Gastroesophageal sphincter (tissue), 4 donors: ENCODE measurements at places on chromosomes 5 and 9. TPM values are rescaled to one million over a fixed set of nuclear protein-coding genes. Genes with fewer than 3 reads are reported as not detected.

GRCh38 chr9:119792242-119792641, 423.0 kb upstream of the BRINP1 start:
- ATAC-seq: no peak

- peak; percentile 79 for ATAC-seq
Observed at GRCh38 chr5:179818746-179819295, 1.9 kb upstream of the SQSTM1 start.

DNA sequence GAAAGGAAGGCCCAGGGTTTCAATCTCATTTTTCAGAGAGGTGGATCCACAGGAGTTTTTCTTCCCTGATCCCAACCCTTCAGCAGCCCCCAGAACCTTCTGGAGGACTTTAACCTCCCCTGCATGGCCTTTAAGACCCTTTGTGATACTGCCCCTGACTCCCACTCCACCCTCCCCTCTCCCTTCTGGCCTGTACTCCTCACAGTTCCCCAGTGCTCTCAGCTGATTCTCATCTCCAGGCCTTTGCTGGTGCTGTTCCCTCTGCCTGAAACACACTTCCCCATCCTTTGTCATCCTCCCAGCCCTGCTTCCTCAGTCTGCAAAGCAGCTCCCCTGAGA, 18.5 kb downstream of the NEURL1B start:
- peak; percentile 11 for ATAC-seq

GRCh38 chr5:160769301-160769700, 82.7 kb downstream of the ATP10B start:
- ATAC-seq: no peak

GRCh38 chr5:87665166-87665565, 252.4 kb upstream of the CCNH start:
- ATAC-seq: no peak

DNA sequence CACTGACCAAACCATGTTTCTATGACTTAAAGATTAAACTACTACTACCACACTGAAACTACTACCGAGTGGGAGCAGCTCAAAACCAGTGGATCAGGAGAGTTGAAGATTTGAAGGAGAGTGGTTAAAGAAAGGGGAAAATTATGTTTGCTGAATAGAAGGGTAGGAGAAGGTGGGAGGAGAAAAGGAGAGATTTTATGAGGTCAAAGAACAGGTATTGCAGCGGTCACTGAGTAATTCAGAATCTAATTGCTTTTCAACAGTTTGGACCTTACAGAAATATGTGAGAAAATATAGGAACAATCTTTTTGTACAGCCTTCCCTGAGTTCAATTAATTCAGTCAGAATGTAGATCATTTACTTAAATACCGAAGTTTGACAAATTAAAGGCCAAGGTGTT, 24.6 kb downstream of the EDIL3 start:
- ATAC-seq: no peak

GRCh38 chr5:80128141-80128540, 93.0 kb downstream of the THBS4 start:
- ATAC-seq: no peak

- ATAC-seq: peak; percentile 92
Observed at GRCh38 chr9:86098824-86099700, at the start of gene GOLM1. TSS of gene GOLM1 (minus strand) at chr9:86099558. CDS start at chr9:86079320, 20,238 bp downstream.

- ATAC-seq: no peak
Observed at GRCh38 chr5:108201721-108202120, 180.2 kb downstream of the FBXL17 start.

- no peak for ATAC-seq
Observed at GRCh38 chr5:16061163-16061562, 118.4 kb downstream of the MARCHF11 start.

DNA sequence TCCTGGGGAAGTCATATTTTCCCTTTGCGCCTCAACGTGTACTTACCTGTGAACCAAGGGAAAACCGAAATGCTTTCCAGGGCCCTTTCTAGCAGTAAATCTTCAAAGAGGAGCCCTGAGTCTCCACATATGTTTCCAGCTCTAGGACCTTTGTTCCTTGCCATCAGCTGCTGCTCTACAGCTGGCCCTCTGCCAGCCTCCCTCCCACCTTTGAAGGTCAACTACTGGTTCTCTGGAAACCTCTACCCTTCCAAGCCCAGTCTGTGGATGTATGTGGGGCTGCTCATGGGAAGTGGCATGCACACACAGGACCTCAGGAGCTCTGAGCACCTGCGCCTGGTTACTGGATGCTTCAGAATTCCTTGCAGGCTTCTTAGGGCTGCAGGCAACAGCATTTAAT, 117.2 kb downstream of the PSD2 start:
- no peak for ATAC-seq

GRCh38 chr5:33010846-33011245, 299.7 kb downstream of the NPR3 start:
- ATAC-seq: no peak

DNA sequence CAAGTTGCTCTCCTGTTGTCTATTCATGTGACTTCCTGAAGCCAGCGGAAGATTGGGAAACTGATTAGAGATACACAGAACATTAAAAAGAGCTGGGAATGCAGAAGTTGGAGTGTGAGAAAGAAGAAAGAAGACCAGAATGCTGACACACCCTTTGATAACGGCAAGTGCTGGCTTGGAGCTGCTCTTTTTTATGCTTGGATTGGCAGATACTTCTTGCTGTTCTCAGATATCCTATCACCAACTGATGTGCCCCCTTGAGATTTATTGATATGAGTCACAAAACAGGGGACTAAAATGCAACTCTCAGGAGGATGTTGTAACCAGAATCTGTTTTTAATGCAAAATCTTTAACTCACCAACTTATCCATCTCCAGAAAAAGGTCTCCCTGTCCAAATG, 56.0 kb upstream of the ASTN2 start:
- ATAC-seq: no peak

- ATAC-seq: no peak
Observed at GRCh38 chr5:141969783-141970771, 1.2 kb downstream of the RNF14 start.

- peak; percentile 46 for ATAC-seq
Observed at GRCh38 chr5:151162776-151163175, 5.2 kb upstream of the ANXA6 start.

DNA sequence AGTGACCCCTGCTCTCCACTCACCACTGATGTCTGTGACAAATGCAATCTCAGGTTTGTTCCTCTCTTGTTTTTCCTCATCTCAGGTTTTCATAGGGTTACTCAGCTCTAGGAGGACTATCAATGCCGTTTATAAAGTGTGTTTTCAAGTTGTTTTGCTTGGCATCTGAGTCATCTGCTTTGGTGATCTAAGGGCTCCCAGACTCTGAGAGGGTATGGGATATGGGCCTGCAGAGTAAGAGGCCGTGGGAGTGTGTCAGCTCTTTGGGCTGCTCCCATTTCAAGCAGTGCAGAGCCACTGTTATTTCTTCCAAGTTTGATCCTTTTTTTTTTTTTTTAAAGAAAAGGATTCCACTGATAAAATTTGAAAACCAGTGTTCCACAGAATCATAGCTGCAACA, 46.3 kb downstream of the NNT start:
- ATAC-seq: no peak

DNA sequence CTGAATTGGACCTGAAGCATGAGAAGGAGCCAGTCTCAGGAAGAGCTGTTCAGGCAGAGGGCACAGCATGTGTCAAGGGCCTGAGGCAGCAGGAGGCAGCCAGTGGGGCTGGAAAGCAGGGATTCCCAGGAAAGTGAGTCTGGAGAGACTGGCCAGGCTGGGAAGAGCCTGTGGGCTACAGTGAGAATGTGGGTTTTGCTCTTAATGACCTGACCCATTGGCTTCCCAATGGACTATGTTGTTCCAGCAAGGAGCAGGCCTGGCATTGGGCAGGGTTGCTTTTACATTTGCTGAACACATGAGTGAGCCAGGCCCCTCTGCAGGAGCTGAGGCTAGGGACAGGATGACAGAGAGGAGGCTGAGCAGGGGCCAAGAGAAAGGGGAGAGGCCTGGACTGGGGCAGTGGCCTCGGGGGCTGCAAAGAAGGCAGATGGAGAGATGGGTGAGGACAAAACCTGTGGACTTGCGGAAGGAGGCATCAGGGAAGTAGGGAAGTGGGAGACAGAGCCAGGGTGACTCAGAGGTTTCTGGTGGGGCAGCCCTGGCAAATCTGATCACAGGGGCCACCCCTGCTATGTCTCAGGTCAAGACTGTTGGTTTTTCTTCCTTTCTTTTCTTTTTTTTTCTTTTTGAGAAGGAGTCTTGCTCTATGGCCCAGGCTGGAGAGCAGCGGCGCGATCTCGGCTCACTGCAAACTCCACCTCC, 65.9 kb upstream of the NEK6 start:
- no peak for ATAC-seq

DNA sequence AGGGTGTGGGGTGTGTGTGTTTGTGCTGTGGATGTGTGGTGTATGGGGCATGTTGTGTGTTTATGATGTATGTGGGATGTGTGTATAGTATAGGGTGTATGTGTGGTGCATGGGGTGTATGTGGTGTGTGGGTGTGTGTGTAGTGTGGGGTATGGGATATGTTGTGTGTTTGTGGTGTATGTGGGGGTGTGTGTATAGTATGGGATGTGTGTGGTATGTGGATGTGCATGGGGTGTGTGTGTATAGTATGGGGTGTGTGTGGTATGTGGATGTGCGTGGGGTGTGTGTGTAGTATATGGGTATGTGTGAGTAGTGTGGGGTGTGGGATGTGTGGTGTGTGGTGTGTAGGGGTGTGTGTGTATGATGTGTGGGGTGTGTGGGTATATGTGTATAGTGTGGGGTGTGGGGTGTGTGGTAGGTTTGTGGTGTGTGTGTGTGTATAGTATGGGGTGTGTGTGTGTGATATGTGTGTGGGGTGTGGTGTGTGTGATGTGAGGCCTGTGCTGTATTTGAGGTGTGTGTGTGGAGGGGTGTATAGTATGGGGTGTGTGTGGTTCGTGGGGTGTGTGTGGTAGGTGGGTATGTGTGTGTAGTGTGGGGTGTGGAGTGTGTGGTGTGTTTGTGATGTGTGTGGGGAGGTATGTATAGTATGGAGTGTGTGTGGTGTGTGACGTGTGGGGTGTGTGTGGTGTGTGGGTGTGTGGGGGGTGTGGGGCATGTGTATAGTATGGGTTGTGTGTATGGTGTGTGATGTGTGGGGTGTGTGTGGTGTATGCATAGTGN, 10.5 kb downstream of the ECSCR start:
- ATAC-seq: peak; percentile 20

DNA sequence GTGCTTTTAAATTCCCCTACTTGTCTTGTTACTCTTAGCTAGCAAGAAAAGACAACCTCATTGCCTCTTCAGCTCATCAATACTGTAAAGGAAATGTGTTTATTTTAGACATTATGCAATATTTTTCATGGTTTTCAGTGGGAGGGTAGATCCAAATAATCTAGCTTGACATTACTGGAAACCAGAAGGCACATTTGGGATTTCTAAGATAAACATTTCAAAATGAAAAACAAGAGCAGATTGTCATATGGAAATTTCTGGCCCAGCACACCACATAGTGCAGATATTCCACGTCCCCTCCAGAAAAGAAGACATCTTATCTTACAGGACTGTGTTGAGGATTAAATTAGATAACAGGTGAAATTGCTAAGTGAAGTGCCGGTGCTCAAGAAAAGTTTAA, 296.9 kb downstream of the MSX2 start:
- no peak for ATAC-seq

DNA sequence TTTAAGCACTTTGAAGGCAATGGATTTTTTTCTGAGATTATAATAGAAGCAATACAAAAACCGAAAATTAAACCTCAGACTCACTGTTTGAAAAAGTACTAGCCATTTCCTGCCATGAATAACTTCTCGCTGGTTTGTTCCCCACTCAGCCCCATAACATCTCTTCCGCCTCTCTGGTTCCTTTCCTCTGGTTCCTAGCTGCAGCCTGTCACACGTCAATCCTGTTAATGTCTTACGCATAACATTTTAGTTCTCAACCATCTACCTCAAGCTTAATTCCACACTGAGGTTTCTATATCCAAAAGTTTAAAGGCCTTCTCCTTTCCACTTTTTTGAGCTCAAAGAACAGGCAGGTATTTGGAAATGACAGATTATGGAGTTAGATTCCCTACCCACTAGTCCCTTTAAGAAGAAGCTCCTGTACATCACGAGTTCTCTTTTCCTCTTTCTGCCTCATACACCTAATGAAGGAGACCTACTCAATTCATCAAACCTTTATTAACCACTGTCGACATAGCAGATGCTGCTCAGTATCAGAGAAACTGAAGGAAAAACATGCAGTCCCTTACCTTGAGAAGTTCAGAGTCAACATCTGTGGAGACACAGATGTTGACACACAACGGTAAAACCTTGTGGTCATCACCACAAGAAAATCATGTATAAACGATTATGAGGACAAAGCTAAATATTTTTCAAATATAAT, 243.0 kb upstream of the PTGER4 start:
- no peak for ATAC-seq

GRCh38 chr5:81418606-81419005, 24.7 kb upstream of the ACOT12 start:
- ATAC-seq: no peak

DNA sequence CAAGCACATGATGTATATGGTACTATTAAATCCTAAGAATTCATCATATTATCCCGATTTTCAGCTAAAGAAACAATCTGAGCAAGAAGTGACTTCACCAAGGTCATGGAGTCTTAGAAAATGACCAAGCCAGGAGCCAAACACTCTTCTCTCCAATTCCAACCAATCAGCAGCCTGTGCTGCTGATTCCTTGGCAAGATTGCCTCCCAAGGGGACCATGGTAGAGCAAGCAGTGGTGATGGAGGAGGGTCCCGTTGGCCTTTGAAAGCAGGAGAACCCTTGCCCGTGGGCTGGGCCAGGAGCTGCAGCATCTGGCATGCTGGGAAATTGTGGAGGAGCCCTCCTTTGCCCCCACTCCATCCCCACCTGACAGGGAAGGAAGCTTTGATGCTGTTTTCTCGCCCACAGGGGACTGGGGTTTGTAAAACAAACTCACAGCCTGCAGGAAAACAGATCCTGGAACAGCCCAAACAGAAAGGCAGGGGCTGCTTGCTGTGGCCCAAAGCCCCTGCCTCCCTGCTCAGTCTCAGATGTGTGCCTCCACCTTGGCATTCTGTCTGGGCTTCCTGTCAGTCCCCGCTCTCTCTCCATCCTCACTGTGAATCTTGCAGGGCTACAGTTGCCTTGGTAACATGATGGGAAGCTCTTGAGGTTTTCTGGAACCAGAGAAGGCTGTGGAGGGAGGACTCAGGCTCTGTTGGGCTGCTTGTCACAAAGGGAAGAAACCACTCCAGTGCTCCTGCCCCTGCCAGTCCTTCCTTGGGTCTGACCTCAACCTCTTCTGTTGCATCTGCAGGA, 70.8 kb upstream of the HSPA9 start:
- ATAC-seq: no peak

GRCh38 chr5:21219966-21220365, 1232.0 kb upstream of the CDH18 start:
- ATAC-seq: no peak

GRCh38 chr9:14811844-14812243, 89.3 kb upstream of the CER1 start:
- no peak for ATAC-seq

- ATAC-seq: no peak
Observed at GRCh38 chr5:113405530-113405929, 29.3 kb downstream of the TSSK1B start.

FCHSD1 gene
- 12.0 TPM for total RNA-seq

ADRA1B gene
- total RNA-seq: 2.6 TPM

SPAAR gene
- 1.8 TPM for total RNA-seq

GLRA1 gene
- total RNA-seq: not detected

ARSI gene
- total RNA-seq: 11.6 TPM

STKLD1 gene
- total RNA-seq: 0.93 TPM

FLT4 gene
- total RNA-seq: 8.9 TPM

MLANA gene
- not detected for total RNA-seq
